ENCODE measurements at places on chromosomes 1 and 21. TPM values are rescaled to one million over a fixed set of nuclear protein-coding genes. Genes with fewer than 3 reads are reported as not detected.

DNA sequence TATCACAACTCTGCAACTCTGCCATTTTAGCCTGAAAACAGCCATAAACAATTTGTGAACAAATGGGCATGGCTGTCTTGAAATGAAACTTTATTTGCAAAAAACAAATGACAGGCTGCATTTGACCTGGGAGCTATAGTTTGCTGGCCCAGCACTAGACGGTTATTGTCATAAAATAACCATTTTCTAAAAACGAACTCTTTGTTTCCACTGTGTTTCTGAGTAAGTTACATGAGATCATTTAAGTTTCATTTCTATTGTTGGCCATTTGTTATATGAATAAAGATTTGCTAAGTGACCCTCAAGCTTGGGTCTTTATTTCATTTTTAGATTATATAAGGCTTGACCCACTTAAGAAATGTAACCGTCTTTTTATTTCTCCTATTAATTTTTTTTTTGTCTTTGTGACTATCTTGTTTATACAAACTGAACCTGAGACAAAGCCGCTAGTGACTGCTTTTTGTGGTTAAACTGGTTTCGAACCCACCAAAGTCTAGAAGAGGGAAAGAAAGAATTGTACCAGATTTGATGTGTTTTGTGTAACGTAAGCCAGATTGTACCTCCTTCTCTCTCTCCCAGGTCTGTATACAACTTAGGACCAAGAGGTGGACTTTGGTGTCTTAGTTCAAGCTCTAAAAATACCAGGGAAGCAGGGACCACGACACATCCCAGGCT, 12.9 kb upstream of the KCNJ15 start:
- no peak for DNase-seq

DNA sequence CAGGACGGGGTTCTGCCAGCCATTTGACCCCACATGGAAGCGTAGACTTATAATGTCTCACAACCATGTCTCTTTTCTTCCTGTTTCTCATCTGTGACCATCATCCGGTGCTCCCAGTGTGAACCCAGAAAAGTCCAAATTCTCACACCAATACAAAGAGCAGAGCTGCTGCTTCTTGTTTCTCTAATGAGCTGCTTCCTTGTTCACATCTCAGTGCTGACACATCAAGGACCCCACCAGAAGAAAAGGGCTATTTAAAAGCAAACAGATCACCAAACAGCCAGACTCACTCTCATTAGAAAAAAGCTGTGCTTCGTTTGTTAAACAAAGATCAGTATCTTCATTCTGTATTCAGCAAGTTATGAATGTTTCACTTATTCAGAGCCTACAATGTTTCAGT, 835 bp upstream of the LCE1D start:
- no peak for DNase-seq

The GUCA2A gene
- total RNA-seq, result not detected

The CRYBG2 gene
- 17.6 TPM for total RNA-seq

The RBP7 gene
- total RNA-seq, result 0.83 TPM

DNA sequence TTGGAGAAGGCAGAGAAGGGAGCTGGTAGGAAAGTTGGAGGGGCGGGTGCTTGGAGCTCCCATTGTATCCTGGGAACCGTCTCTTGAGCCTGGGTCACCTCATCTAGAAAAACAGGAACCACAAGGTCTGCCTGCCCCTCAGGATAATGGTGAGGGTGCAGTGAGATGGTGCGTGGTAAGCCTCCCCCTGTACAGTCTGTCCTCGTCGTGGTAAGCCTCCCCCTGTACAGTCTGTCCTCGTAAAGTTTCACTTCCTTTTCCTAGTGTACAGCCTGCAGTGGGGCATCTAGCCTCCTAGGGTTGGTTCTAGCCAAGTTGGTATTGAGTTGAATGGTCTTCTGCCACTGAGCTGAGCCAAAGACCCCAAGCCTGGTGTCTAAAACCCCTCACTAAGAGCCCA, 66.5 kb upstream of the IGSF21 start:
- no peak for DNase-seq

GRCh38 chr1:84859866-84860265, 33.1 kb downstream of the LPAR3 start:
- no peak for DNase-seq

GRCh38 chr1:116764466-116764898, 10.3 kb downstream of the CD2 start:
- no peak for DNase-seq

The DRAXIN gene
- not detected for total RNA-seq

The SLC44A3 gene
- 32.0 TPM for total RNA-seq

- DNase-seq, result no peak
These were observed 110.1 kb upstream of the SLC44A3 start for GRCh38 chr1:94709891-94710581.

DNA sequence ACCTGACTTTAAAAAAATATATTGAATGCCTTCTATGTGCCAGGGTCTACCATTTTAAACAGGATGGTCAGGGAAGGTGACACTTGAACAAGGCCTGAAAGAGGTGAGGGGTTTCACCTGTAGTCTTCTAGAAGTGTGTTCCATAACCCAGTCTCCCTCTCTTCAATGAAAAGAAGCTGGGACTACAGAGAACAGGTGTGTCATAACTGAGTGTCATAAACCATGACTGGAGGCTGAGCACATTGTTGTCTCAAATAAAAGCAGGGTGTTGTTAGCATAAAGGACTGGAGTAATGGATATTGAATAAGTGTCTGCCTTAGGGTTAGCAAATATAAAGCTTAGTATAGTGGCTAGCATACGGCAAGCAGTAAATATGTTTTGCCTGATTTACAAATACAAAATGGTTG, 65.4 kb downstream of the SYDE2 start:
- no peak for DNase-seq

- no peak for DNase-seq
These were observed 116.5 kb upstream of the IRF2BP2 start for GRCh38 chr1:234726359-234726943.

The CXADR gene
- 51.7 TPM for total RNA-seq

DNA sequence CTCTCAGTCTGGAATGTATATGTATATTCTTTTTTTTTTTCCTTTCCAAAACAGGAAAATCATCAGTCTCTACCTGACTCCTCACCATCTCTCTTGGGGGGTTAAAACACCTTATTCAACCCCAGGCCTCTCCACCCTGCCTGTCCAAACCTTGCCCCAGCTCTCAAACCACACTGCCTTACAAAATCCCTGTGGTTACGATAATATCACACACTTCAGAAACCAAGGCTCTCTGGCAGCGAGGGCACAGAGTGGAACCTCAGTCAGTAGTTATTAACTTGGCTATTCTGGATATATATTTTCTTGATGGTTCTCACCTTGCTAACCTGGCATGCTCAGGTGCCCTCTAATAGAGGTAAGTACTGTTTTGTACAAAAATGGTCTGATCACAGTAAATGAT, 24.7 kb downstream of the KIAA0040 start:
- DNase-seq, result no peak

The ITGB2 gene
- total RNA-seq, result 0.42 TPM

The CNIH3 gene
- 3.1 TPM for total RNA-seq

- DNase-seq, result no peak
These were observed 14.1 kb downstream of the CDA start for GRCh38 chr1:20602851-20603450.

- no peak for DNase-seq
These were observed 178.4 kb downstream of the ADSS2 start for GRCh38 chr1:244273262-244273844.

The CSDE1 gene
- total RNA-seq, result 333 TPM

The ADGRB2 gene
- total RNA-seq, result 1.9 TPM

The APOBEC4 gene
- total RNA-seq, result not detected
